Stimulated activated CD4-positive, alpha-beta T cell treated with anti-CD3 and anti-CD28 coated beads, Interleukin-2, amount 100 ng/mL, for 24 hours (primary cell): ENCODE measurements at places on chromosomes 7 and 10.
A peak's percentile ranks its signal among the peaks of the same experiment; 100 is the strongest.

DNA sequence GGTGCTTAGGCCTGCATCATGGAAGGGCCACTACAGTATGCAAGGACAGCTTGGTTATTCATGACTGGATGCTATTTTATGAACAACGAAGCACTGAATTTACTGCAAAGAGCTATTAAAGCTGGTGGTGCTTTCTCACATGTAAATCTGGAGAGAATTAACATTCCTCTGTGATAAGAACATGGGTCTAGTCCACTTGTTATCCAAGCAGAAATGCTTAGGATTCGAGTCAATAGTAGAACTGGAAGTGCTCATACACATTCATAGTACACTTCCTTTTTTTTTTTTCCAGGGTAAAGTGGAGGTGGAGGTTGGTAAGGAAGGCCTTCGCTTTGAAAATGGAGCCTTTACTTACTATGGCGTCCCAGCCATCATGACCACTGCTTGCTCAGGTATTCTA is 35.0 kb downstream of the CNNM1 start:
- DNase-seq = no peak

- DNase-seq = no peak
These were observed 157.3 kb downstream of the CACNA2D1 start for GRCh38 chr7:82286096-82286797.

GRCh38 chr10:6473430-6473829 is 106.6 kb downstream of the PRKCQ start:
- peak; percentile 46 for DNase-seq

- no peak for DNase-seq
These were observed 739.4 kb upstream of the IGFBP3 start for GRCh38 chr7:46660402-46660980.

- no peak for DNase-seq
These were observed 158.8 kb upstream of the SEMA3E start for GRCh38 chr7:83807774-83808173.

- no peak for DNase-seq
These were observed 96.2 kb downstream of the ADD3 start for GRCh38 chr10:110103921-110104461.

- no peak for DNase-seq
These were observed 10.2 kb downstream of the PRSS1 start for GRCh38 chr7:142759433-142759832.

DNA sequence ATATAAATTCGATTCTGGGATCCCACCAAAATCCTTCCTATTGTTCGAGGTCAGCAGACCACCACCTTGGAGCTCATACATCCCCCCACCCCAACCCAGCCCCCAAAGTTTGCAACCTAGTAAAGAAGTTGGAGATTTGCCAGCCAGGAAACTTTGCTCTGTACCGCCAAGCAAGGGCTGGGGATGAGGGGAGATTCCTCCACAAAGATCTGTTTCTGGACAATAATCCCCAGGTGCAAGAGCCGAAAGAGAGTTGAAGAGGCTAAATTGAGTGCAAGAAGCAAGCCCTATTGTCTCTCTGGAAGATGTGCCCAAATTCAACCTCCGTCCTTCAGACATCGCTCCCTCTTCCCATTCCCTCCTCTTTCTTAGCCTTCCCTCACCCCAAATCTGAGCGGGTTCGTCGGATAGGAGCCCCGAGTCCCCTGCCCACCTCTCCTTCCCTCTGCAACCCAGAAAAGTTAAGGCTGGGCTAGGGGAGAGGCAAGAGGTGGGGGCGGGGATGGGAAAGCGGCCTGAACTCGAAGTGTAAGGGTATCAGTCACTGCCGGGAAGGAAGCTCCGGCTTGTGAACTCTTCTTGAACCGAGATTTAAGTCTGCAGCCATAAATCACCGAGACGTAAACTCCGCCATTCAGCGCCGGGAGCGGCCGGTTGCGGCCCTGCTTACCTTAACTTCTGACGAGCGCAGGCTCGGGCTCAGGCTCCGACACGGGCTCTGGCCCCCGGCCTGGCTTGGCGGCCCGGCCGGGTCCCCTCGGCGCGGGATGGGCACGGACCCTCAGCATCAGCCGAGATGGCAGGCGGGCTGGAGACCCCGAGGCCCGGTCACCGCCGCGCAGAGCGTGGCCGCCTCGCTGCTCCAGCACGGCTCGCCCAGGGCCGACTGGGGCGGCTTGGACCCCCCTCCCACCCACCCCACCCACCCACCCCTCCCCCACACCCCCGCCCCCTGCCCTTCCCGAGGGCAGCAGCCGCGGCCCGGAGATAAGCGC is 10.8 kb upstream of the HOXA2 start:
- DNase-seq = no peak

DNA sequence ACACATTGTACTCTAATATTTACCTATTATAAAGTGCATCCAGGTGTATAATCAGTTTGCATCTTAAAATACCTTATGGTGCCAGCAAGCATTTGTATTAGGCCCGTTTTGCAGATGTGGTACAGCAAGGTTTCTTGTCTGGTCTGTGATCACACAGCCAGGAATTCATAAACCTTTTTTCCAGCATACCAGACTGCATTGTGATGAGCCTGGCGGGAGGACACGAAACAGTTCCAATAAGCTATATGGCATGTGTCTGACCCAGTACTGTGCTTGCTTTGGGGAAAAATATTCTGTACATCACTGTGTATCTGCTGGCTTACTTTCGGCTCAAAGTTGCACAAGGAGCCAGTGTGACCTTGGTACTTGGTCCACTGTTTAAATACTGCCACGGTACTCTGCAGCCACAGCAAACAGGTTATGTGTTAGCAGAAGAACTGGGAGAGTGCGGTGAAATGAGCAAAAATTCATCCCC is 36.3 kb downstream of the CHN2 start:
- no peak for DNase-seq

DNA sequence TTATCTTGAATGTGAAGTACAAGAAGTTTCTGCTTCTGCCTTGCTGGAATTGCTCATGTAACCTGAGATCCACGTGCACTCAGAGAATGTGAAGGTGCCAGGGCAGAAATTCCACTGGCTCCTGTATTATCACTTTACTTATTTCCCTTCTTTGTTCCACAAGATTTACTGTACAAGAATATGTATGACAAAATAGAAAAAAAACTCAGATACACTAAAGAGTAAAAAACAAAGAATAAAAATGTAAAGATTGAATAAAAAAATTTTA is 43.0 kb downstream of the PLCE1 start:
- DNase-seq = no peak

DNA sequence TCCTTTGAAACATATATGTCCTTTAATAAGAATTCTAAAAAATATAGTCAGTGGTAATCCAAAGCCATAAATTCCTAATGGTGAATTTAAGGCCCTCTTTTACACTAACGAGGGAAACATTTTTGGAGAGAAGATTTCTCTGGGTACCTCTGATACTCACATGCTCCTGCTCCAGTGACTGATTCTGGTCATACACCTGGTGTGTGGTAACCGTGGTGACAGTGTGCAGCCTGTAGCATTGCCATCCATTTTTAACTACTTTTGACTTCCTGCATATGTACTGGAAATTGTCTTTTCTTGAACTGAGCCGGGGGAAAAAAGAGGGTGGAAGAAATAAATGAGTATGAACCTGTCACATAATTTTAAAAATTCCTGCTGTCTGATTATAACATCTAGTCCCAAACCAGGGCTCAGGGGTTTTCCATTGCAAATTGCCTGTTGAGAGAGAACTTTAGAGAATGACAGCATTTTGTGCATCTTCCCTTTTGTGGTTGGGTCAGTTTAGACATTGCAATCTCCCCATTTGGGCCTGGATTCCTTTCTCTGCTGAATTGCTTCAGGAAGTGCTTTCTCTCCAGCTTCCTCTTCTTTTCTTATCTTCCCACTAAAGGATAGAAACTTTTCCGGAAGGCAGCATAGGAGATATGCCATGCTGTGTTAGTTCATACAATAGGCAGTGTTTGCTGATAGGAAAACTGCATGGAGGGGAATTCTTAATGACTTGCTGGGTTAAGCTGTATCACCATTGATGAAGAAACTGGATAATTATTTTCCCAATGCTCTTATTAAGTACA is 125.5 kb downstream of the GRM3 start:
- DNase-seq = no peak

GRCh38 chr7:135200821-135201331 is 10.4 kb downstream of the WDR91 start:
- no peak for DNase-seq

- no peak for DNase-seq
These were observed 158.8 kb downstream of the ANK3 start for GRCh38 chr10:60230892-60231291.

DNA sequence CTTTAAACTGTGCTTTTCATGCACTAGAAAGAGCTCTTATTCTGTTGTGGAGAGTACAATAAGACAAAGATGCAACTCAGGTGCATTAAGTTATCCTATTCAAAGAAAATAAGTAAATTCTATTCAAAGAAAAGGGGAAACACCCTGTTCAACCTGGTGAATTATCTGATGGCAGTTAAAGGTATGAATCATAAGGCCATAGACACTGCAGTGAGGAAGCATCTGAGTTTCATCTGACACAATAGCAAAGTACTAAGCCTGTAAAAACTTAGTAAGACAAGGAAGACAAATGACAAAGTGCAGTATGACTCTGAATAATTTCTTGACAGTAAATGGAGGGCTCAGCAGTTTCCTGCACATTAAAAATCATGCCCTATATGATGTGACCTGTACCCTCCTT is 91.0 kb upstream of the LRRTM3 start:
- no peak for DNase-seq

DNA sequence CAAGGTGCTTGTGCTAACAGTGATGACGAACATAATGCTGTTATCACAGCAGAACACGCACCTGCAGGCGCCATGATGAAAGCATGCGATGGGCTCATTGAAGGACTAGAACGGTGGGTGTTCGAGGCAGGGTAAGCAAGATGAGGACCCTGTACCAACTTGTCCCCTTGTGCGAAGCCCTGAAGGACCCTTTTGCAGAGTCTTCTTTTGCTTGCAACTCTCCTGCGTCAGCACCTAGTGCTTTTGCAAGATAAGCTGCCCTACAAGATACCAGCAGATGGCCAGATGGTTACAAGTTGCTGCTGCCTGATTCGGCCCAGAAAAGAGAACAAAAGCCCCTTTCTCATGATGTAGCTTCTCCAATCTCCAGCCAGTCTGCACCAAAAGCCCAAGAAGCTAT is 4.2 kb upstream of the IL15RA start:
- DNase-seq = no peak

DNA sequence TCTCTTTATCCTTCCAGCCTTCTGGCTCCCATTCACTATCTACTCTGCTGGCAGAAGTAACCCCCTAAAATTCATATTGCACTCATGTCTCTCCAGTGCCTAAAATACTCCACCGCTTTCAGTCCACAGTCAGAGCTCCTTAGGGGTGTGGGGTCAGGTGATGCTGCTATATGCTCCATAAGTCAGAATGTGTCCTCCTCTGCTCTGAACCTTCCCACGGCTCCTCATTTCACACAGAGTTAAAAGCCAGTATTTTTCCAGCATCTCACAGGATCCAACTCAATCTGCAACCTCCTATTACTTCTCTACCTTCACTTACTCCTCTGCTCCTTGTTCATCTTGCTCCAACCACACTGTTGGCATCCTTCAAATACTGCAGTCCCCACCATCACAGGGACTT is 31.1 kb upstream of the CHCHD3 start:
- no peak for DNase-seq

- DNase-seq = no peak
These were observed 8.4 kb upstream of the INMT start for GRCh38 chr7:30743371-30744074.

DNA sequence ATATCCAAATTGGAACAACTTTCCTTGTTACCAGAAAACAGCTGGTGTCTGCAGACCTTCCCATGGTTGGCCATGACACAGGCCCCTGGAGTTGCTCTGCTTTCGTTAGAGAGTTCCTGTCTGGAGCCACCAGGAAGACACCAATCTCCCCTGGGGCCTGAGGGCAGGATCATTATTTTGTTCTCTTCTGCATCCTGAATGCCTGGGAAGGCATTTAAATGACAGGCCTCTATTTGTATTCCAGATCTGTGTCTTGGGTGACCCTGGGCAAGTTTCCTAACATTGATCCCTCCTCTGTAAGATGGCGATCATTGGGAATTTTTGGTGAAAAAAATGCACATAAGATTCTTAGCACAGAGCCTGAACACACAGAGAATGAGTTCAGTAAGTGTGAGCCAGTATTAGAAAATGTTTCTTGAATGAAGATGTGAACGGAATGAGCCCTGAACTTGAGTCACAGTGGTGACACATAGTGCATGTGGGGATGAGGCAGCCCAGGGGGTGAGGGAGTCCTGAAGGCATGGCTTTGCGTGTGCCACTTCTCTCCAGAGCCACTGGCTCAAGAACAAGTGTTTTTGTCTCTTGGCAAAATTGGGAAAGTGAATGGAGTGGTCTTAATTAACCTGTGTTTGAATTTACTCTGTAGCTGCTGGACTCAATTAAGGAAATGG is 28.4 kb downstream of the BMPER start:
- DNase-seq = no peak

- no peak for DNase-seq
These were observed 9.3 kb downstream of the OSBPL3 start for GRCh38 chr7:24970676-24971075.
